ENCODE measurements at places on chromosomes 3 and 15. TPM values are rescaled to one million over a fixed set of nuclear protein-coding genes. Genes with fewer than 3 reads are reported as not detected.

DNA sequence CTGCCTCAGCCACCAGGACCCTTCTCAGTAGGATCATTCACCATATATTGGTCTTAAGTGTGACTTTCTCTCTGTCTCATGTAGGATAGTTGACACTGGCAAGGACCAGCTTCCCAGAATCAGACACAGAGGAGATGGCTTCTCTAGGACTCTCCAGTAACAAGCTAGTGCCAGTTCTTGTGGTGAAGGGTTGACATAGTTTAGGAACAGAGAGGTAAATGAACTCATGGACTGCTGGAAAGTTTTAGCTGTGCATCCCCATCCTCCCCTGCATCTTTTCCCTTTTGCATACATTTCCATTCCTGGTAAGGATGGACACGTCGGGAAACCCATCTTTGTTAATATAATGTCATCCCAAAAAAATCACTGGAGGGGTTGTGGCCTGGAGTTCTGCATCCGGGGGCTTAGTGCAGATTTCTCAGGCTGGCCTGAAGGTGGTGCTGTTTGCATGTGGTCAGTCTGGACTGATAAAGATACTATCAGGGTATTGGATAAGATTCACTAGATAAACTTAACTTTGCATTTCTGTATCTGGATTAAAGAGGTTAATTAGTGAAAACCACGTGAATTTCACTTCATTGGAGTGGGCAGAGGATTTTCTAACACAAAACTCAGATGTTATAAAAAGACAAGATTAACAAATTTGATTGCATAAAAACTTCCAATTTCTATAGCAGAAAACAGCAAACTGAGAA, 110.8 kb downstream of the TBC1D2B start:
- peak; percentile 24 for DNase-seq

RMDN3 gene
- total RNA-seq, result 18.2 TPM

- DNase-seq, result peak; percentile 44
These were observed 50.3 kb upstream of the ATP13A3 start for GRCh38 chr3:194536871-194537637.

ABHD5 gene
- total RNA-seq, result 59.8 TPM

WDR93 gene
- 0.17 TPM for total RNA-seq

COX17 gene
- total RNA-seq, result 11.3 TPM

- DNase-seq, result no peak
These were observed 278.5 kb upstream of the UMPS start for GRCh38 chr3:124451630-124452317.

GRCh38 chr3:147305533-147306250, 100.7 kb downstream of the ZIC4 start:
- DNase-seq, result no peak

GPR62 gene
- not detected for total RNA-seq

- DNase-seq, result no peak
These were observed 185.8 kb downstream of the KCNH8 start for GRCh38 chr3:19334120-19334519.

- DNase-seq, result no peak
These were observed 110.0 kb upstream of the CDIN1 start for GRCh38 chr15:36469311-36469966.

CAND2 gene
- total RNA-seq, result 0.42 TPM

TRIM69 gene
- 7.7 TPM for total RNA-seq

- DNase-seq, result no peak
These were observed 2.8 kb downstream of the TMEM43 start for GRCh38 chr3:14127516-14128161.

PLA2G4E gene
- 0.45 TPM for total RNA-seq

- peak; percentile 68 for DNase-seq
These were observed 171.8 kb upstream of the CDIN1 start for GRCh38 chr15:36407647-36408046.

CLDN18 gene
- total RNA-seq, result not detected

DNA sequence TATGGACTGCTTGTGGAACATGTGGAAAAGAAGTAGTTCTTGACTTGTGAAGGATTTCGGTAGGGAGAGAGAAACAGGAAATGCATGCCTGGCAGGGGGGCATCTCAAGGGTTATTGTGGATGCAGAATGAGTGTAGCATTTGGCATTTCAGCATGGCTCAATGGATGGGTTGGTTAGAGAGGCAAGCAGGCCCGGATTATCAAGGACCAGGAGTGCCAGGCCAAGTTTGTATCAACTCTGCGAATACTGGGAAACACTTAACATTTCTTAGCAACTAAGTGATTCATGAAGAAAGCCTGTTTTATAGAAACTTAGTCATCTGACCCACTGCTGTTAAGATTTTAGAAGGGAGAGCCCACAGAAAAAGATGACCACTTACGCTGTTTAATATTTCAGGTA, 33.6 kb downstream of the KIF15 start:
- no peak for DNase-seq

DNA sequence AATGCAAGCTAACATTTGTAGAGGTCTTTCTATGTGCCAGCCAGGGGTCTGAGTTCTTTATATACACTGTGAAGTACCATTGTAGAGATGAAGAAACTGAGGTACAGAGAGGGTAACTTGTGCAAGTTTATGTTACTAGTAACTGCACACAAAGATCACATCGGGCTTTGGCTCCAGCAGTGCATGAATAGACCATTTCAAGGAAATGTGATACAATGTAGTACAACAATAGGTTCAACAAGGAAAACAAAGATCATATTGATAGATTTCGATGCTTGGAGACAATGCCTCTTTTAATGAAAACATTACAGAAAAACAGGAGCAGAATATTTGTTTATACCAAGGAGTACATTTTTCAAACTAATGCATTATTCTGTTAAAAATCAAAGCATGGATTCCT, 115.3 kb downstream of the POLR2M start:
- no peak for DNase-seq

GRCh38 chr3:59866076-59866475, 816.3 kb upstream of the CFAP20DC start:
- DNase-seq, result peak; percentile 32

DNA sequence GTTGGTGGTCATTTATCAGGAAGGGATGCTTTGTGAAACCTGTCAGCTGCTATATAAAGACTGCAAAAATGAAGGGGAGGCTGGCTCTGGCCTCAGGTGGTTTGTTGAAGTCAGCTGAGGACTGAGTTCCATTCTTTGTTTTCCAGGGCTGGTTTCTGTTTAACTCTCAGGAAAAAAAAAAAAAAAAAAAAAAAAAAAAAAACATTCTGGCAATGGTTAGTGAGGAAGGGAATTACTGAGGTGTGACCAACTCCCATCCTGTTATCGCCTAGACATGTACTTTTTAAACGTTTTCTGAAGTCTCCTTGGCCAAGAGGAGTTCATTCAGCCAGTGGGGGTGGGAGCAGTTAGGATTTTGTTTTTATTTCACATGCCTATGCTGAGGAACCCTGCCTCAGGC, 316.3 kb downstream of the OXSM start:
- DNase-seq, result no peak

NAALADL2 gene
- 4.8 TPM for total RNA-seq

- DNase-seq, result no peak
These were observed 628.5 kb downstream of the ROBO2 start for GRCh38 chr3:77668376-77668775.

DNA sequence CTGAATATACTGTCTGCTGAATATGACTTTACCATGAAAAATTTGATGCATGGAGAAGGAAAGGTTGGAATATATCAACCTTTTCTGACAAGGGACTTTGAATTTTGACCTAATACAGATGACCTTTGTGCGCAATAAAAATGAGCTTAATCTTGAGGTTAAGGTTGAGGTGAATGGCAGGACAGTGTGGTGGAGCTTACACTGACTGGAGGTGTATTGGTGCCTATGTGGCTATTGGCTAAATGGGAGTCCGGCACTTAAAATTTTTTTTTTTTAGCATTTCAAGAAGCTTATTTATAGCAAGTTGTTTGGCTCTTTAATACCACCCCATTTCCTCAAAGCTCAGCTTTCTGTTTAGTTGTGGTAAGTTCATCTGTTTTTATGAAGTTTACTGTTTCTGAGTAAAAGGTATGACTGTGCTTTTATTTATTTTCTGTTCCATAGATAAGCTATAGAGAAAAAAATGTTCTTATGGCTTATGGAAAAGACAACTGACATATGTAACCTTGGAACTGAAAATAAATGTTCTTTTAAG, 15.2 kb downstream of the CDIN1 start:
- no peak for DNase-seq

CHL1 gene
- total RNA-seq, result 3.2 TPM

GRCh38 chr15:23853286-23853685, 166.2 kb upstream of the NDN start:
- DNase-seq, result no peak

NCKIPSD gene
- total RNA-seq, result 14.8 TPM

CCR5 gene
- total RNA-seq, result not detected

DNA sequence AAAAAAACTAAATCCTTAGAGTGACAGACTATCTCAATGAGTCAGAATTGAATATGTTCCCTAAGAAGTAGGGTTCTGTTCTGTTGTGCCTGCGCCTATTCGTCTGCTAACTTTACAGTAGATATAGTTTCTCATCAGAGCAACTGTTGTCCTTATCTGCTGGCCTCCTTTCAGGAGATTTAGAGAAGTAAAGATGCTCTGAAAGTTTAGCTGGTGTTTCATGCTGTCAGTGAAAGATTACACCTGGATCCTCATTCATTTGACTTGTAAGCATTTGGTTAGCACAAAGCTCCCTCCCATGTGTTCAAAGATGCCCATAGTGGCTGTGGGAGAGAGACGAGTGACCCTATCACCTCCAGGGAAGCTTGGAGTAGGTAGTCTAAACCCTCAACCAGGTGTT, 35.0 kb downstream of the SUCNR1 start:
- no peak for DNase-seq

- no peak for DNase-seq
These were observed 188.7 kb downstream of the UBE3A start for GRCh38 chr15:25250011-25250596.

TM4SF18 gene
- total RNA-seq, result not detected

DNA sequence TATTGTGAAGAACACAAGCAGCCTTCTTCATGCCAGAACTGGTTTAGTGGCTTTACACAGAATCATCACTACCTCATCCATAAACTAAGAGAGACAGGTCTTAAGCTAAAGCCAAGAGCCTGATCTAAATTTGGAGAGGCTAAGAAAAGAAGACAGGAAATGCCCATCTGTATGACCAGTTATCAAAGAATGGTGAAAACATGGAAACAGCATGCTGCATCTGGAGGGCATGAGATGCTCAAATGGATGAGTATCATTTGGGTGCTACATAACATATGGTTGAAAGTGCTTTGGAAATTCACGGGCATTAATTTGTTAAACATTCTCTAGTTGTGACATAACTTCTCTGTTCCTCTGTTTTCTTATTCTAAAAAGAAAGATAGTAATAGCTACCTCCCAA, 112.5 kb downstream of the CPNE4 start:
- DNase-seq, result no peak

DNA sequence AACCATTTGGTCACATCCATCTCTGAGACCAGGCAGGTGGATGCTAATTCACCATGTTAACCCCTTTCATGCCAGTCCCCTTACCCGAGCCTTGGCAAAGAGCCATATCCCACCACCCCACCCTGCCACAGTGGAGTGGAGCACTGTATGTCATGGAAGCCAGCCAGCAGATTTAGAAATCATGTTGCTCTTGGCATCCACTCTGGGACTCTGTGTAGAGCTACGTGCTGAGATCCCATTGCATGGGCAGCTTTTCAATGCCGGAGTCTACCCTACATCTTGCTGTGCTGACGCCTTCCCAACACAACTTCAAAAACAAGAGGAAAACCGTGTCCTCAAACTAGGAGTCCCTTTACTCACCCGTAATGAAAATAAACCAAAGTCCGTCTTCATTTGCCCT, 131.0 kb downstream of the NTRK3 start:
- DNase-seq, result no peak

DNA sequence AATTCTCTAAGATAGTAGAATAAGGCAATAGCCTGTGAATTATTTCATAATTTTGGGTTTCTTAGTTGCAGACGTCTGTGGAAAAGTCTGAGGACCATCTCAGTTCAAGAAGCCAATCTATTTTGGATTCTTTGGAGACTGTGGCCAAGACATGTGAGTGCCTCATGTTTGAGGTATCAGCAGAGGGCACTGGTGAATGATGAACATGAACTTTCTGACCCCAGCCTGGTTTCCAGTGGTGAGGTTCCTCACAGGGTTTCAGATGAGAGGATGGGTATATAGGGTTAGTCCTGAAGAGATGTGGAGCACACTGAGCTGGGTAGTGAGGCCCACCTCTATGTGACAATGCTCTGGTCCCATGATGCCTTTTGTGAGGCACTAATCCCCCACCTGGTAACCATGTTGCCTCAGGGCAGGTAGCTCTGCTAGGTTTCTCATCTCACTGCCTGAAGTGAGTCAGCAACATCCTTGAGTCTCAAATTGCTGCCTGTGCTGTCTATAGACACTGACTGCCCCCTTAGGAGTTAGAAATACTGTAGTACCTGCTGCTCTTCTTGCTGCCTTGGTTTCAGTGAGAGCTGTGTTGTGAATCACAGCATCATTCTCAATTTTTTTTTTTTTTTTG, 32.3 kb downstream of the C3orf62 start:
- peak; percentile 91 for DNase-seq

IL17RB gene
- 1.7 TPM for total RNA-seq

- DNase-seq, result no peak
These were observed 58.0 kb upstream of the ATP2B2 start for GRCh38 chr3:10563396-10563795.

- DNase-seq, result no peak
These were observed 5.2 kb upstream of the SYNM start for GRCh38 chr15:99099661-99100060.

DNA sequence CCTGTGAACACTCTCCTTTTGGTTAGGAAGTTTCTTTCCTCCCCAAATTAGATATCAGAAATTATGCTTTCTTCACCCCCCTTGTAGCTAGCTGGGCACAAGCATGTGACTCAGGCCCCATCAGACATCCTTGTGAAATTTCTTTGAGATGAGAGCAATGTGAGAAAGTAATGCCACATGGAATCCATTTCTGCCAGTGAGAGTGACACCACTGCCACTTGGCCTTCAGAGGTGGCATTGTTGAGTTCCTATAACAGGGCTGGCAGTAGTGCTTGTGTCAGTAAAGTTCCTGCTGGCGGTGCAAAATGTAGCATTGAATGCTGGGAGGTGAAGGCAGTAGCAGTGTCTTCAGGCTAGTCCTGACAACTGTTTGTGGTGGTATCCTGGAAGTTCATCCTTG, 80.7 kb upstream of the ZNF280D start:
- DNase-seq, result no peak

GRCh38 chr3:169836078-169836941, 23.6 kb upstream of the LRRC34 start:
- no peak for DNase-seq

DNA sequence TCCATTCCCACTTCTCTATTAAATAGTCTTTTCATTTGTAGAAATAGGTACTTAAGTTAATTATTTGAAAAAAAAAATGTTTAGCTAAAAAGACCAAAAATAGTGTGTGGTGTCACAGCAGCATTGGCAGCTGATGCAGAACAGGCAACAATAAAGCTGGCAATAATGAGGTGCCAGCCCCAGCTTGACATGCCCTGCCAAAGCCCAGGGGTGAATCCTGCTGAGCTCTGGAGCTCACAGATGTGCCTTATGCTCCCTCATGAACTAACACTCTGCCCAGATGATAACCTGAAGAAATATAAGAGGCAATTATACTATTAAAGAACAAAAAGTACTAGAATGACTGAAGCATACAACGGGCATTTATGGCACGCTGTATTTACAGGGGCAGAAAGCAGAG, 63.8 kb downstream of the IGSF11 start:
- no peak for DNase-seq
